Activated gamma-delta T cell treated with Interleukin-2 at 50 U/mL for 16 hours (primary cell): ENCODE measurements at places on chromosomes 12 and 14.

DNA sequence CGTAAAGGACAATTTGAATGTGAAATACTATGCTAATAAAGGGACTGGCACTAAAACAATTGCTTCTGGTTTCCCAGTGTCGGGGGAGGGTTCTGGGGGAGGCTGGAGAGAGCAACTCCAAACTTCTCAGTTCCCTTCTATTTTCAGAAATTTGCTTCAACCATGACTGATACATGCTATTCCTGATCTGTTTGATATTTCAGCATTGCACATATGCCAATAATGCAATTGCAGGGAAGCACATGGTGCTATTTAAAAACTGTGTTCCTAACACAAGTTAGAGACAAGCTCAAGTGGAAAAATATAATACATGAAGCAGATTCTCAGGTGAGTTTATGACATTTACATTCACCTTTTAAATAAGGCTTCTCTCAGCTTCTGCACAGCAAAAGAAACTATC is 188.9 kb downstream of the RIMBP2 start:
- DNase-seq: no peak

DNA sequence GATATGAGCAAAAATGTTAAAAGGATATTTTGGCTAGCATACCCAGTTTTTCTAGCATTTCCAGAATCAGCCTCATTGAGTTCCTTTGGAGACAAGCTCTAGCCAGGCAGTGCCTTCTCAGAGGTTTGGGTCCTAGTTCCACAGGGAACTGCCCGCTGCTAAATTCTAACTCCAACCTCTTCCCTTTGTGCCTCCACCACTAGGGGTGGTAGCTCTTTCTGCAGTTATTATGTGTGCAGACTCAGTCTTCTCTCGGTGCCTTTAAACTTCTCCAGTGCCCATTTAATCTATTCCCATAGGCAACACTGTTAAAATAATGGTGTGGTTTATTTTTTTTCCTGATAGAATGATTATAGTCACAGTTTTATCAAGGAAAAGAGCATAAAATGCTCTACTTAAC is 21.5 kb upstream of the SLC25A3 start:
- no peak for DNase-seq

DNA sequence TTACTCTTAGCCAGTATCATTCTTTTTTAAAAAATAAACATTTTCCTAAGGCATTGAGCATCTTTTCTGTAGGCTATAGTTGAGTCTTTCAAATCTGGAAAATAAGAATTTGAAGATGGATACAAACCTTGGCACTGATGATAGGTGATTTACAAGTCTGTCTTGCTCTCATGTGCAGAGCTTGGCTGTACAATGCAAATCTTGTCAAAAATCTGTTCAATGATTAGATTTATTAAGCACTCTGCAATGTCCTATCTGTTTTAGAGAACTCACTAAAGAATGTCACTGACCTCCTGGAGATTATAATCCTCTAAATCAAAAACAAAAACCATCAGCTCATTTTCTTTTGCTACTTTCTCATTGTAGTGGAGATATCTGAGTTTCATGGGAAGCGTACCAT is 42.8 kb upstream of the AMIGO2 start:
- DNase-seq: no peak

DNA sequence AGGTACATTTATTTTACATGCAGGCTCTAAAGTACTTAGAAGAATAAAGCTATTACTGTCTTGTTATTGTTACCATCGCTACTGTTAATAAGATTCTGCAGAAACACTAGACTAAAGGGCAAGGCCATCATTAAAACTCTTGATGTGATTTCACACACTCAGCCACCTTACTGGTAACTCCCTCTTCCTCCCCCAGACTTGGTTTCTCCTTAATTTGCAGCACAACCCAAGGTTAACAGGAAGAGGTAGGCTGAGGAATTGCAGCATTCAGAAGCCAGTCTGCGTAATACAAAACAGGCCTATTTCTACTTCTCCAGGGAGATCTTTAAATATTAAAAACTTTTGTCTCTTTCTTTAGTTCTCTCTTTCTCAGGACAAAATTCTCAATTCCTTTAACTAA is 210.3 kb downstream of the BTG1 start:
- DNase-seq: no peak

DNA sequence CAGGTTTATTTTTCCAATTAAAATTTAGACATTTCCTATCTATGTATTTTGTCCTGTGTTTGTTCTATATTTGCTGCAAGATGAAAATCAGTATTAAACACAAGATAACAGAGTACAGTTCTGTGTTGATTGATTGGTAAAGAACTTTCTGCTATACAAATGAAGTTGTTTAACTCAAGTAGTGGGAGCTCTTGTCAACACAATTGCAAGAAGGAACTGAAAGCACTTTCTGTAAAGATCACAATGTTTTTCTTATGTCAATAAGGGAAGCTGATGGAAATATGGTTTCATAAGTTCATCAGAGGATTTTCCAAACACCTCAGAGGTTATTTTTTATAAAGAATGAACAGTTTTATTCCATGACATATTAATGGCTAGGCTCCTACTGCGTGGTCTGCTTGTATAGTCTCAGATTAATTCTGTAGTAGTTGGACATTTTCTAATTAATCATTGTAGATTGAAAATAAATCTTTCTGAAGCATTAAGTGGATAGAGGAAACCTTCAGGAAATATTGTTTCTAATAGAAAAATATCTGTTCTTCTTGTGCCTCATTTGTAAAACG is 379.5 kb downstream of the LRFN5 start:
- no peak for DNase-seq
